ENCODE measurements at places on chromosomes 2 and 18.

GRCh38 chr2:216066230-216066629 is 15.4 kb downstream of the PECR start:
- no peak for DNase-seq

- no peak for DNase-seq
These were observed 20.0 kb upstream of the CXCR4 start for GRCh38 chr2:136137982-136138381.

DNA sequence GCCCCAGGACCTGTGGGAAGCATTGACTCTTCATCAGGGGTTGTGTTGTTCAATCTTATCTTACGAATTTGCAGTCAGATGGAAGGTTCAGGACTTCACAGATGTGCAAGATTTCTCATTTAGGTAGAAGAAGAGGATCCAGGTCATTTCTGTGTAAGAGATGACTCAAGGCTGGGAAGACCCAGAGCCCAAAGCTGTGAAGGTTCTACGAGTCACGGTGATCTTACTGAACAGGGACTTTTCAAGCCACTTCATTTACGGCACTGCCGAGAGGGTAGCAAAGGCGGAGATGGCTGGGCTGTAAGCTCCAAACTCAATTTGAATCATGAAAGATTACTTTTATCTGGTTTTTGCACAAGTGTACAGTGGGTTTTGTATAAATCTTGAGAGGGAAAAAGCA is 228.0 kb upstream of the MEX3C start:
- DNase-seq, result no peak

DNA sequence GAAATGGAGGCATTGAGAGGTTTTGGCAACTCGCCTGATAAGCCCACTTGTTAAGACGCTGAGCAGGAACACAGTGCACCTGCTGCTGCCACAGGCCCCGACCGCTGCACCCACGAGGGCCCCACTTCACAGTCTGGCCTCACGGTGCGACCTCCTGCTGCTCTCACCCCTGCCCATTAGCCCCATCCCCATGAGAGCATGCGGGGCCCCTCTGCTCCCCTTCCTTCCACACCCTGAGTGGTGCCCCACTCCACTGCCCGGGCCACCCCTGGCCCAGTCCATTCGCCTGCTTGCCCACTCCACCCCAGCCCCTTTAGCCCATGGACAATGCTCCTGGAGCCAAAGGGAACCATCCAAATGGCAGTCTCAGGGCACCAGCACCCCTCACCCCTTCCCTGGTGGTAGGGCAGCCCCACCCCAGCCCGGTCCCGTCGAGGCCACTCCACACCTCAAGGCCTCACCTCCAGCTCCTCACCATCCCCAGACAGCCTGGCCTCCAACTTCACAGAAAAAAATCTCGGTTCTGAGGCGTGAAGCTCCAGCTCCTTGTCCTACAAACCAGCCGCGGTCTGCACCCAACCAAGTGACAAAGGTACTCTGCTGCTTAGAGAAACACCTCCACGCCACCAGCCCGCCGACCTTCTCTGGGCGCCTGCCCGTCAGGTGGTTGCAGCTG is 6.7 kb upstream of the GPR55 start:
- no peak for DNase-seq

- no peak for DNase-seq
These were observed 72.7 kb downstream of the KCNG2 start for GRCh38 chr18:79870301-79871025.

- no peak for DNase-seq
These were observed 69.5 kb downstream of the INPP4A start for GRCh38 chr2:98514096-98514639.

- DNase-seq, result no peak
These were observed 120.4 kb downstream of the MAP3K20 start for GRCh38 chr2:173196080-173196479.

All from stimulated activated CD4-positive, alpha-beta T cell treated with anti-CD3 and anti-CD28 coated beads, Interleukin-15, amount 100 ng/mL, for 1 hour (primary cell).